ENCODE measurements at places on chromosomes 11 and 22.
A peak's percentile ranks its signal among the peaks of the same experiment; 100 is the strongest.

DNA sequence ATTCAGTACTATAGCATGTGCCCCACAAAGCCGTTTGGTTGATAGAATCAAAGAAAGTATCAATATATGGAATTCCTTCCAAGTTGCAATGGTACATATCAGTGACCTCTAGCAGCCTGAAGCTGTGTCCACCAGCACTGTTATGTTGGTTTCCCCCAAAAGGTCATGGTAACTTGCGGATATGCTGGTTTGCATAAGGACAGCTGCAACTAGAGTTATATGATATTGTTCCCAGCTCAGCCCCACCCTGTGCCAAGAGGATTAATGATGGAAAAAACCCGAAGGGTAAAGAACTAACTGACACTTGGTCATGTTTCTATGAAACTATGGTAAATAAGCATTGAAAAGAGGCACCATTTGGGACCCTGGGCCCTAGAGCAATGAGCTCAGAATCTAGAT, 93.5 kb downstream of the PDHX start:
- DNase-seq, result no peak

DNA sequence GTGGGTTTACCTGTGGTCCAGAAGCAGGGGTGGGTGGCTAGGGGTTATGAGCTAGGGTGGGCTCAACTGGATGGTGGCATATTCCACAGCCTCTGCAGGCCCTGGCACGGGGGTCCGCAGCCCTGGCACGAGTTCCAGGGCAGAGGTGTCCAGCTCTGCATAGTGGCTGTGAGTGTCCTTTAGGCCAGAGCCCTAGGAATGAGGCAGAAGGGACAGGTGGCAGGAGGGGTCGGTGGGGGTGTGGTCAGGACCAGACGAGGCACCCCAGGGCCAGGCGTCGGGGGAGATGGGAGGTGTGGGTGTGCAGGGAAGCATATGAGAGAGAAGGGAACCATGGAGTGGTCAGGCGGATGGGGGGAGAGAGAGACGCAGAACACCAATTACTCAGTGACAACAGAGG, 99.9 kb downstream of the NECTIN1 start:
- DNase-seq, result no peak

- DNase-seq, result no peak
These were observed 35.1 kb downstream of the EP300 start for GRCh38 chr22:41127451-41127850.

DNA sequence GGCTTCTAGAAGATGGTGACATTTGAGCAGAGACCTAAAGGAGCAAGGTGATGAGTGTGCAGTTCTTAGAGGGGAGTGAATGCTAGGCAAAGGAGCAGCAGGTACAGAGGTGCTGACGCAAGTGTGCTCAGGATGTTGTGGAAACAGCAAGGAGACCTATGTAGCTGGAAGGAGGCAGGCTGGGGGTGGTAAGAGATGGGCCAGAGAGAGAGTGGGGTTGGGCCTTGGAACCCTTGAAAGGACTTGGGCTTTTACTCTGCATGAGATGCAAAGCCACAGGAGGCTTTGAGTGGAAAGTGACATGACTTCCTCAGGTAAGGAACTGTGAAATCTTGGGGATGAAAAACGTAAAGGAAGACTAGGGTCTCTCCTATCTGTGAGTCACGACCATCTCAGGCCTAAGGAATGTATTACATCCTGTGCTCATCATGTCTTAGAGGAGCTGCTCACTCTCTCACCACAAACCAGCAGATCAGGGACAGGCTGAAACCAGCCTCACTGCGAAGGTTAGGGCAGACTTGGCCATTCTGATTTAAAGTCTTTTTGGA, 65.4 kb downstream of the MICAL2 start:
- peak; percentile 61 for DNase-seq

DNA sequence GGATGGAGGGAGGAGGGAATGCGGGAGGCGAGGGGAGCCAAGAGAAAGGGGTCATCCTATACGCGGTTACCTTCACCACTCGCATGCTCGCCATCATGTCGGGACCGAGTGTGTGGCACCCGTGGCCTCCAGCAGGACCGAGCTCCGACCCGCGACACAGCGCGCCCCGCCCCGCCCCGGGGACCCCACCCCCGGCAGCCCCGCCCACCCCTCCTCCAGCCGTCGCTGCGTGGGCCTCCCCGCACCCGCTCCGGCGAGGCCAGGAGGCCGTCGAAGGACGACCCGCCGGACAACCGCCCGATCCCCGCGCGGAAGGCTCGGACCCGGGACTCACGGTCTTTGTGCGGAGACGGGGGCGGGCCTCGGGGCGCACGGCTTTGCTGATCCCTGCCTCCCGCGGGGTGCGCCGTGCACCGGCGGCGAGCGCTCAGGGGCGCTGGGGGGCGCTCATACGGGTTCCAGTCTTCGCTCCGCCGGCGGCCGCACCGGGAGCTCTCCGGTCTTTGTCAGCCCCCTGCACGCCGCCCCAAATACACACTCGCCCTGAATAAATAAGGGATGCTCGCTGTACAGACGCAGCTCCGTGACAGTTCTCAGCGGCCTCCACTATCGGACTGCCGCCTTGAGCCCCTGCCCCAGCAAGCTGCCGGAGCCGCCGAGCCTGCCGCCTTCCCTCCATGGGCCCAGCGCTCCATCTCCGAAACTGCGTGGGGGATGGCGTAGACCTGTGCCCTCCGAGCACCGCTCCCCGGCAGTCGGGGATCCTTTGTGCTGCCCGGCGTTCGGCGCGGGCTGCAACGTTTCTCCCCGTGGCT, at the start of gene UBE2L6:
Gene UBE2L6 (minus strand): TSS at position 158 of the 815 bp plus-strand sequence. CDS start 61 bp downstream, at position 97.
- peak; percentile 88 for DNase-seq

GRCh38 chr11:99349151-99349673, 328.5 kb downstream of the CNTN5 start:
- DNase-seq, result no peak

- no peak for DNase-seq
These were observed 6.5 kb upstream of the IL10RA start for GRCh38 chr11:117979481-117980211.

- peak; percentile 70 for DNase-seq
These were observed 630 bp downstream of the PIK3IP1 start for GRCh38 chr22:31291481-31292235.

- no peak for DNase-seq
These were observed 117.3 kb upstream of the CTSC start for GRCh38 chr11:88454881-88455280.

DNA sequence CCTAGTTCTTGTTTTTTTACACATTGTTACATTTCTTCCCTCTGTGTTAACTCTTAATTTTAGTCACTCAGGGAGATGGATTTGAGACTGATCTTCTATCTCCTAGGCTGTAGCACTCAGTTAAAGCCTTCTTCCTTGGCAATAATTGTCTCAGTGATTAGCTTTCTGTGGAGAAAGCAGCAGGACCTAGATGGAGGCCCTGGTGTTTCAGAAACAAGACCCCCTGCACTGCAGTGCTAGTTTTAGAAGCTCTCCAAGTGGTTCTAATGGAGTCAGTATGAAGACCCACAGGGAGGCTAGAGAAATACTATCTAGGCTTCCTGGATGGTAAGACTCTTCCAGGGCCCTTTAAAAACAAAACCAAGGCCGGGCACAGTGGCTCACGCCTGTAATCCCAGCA, 4.1 kb upstream of the PC start:
- no peak for DNase-seq

DNA sequence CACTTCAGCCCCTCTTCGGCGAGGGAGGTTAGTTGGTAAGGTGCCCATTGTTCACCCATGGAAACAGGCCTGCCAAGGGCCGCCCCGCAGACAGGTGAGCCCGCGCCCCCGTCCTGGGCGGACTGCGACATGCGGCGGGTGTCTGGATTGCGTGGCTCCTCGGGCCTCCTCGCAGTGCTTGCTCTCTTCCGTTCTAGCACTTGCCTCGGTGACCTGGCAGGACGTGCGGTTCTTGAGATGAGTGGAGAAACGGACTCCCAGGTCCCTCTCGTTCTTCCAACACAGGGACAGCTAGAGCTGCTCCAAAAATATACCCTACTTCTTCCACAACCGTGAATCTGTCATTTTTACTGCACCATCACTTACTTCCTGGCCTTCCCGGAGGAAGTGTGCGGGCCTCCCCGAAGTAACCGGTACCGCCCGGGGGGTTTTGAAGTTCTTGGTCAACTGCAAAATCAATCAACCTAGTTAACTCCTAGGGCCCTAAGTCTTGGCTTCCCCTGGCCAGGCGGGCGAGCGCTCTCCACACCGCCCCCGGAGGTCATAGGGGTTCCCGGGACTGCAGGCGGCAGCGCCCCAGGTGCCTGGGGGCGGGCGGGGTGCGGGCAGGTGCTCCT, 745 bp upstream of the ZBTB44 start:
- DNase-seq, result peak; percentile 77

- no peak for DNase-seq
These were observed 10.4 kb upstream of the TUB start for GRCh38 chr11:8070417-8071115.

DNA sequence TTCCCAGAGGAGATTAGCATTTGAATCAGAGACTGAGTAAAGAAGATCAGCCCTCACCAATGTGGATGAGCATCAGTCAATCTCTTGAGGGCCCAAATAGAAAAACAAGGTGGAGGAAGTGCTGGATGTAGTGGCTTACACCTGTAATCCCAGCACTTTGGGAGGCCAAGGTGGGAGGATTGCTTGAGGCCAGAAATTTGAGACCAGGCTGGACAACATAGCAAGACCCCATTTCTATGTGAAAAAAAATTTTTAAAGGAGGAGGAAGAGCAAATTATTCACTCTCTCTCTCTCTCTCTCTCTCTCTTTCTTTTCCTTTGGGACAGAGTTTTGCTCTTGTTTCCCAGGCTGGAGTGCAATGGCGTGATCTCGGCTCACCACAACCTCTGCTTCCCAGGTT, 18.1 kb upstream of the CAPRIN1 start:
- no peak for DNase-seq

GRCh38 chr11:122741613-122742300, 86.2 kb downstream of the UBASH3B start:
- DNase-seq, result no peak

DNA sequence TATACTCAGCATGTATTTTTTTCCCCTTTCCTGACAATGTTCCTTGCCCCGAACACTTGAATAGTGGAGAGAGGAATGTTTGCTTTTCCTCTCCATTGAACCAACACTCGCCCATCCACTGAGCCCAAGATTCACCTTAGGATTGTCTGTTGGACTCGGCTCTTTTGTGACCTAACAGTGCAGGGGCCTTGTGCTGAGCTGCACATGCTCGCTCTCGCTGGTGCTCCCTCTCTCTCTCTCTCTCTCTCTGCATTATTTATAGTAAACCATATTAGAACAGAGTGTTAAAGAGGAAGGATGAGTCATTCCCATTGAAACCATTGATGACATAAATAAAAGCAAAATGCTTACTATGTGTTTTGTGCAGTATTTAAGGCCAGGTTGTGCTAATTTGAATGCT, 20.7 kb downstream of the ZBTB16 start:
- no peak for DNase-seq

DNA sequence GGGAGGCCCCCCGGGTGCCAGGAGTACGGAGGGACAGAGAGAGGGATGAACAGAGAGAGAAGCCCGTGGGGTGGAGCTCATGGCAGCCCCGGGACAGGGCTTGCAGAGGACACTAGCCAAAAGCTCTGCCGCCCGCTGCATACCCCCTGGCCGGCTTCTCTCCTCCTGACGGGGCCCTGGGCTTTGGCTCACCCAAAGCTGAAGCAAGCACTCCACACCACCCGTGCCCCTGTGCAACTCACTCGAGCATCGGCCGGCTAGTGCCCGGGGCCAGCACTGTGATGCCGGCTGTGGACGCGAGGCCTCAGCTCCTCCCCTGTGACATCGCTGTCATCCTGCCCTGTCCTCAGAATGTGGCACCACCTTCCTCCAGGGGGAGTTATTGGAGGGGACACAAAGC, 429.6 kb downstream of the BRD1 start:
- no peak for DNase-seq

DNA sequence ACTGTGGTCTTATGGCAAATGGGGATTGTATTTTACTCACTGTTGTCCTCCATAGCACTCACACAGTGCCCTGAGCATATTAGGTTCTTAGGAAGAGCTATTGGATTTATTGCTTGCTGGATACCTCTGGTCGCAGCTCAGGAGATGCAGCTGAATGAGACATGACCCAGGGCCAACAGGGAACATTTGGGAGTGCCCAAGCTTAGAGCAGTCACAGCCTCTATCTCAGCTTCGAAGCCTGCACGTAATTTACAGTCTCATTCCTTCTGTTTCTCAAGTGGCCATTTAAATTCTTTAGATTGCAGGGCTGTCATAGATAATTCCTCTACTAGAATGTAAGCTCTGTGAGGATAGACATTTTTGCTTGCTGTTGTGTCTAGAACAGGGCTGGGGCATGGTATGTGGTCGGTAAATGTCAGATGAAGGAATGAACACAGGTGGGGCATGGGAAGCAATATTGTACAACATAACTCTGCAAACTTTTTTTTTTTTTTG, 192.8 kb downstream of the GRIK4 start:
- no peak for DNase-seq

- no peak for DNase-seq
These were observed 121.3 kb upstream of the ALDH3B2 start for GRCh38 chr11:67795746-67796145.

- DNase-seq, result no peak
These were observed at the start of gene IFITM5 for GRCh38 chr11:299081-299891. IFITM5 (minus strand) TSS chr11:299526; CDS start chr11:299490, 36 bp downstream.

DNA sequence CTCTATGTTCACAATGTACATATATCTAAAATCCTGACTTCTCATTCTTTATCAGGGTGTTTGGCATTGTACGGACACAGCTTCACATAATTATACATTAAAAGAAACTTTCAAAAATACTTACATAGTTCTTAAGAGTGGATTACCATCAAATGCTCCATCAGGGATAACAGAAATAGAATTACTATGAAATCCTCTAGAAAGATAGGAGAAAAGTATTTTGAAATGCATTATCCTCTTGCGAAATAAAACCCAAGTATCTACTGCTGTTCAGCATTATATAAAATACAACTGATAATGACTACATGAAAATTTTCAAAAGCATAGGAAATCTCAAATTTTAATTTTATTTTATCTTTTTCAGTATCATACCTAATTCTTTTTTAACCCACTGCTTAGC, 17.8 kb upstream of the CCDC34 start:
- DNase-seq, result no peak

DNA sequence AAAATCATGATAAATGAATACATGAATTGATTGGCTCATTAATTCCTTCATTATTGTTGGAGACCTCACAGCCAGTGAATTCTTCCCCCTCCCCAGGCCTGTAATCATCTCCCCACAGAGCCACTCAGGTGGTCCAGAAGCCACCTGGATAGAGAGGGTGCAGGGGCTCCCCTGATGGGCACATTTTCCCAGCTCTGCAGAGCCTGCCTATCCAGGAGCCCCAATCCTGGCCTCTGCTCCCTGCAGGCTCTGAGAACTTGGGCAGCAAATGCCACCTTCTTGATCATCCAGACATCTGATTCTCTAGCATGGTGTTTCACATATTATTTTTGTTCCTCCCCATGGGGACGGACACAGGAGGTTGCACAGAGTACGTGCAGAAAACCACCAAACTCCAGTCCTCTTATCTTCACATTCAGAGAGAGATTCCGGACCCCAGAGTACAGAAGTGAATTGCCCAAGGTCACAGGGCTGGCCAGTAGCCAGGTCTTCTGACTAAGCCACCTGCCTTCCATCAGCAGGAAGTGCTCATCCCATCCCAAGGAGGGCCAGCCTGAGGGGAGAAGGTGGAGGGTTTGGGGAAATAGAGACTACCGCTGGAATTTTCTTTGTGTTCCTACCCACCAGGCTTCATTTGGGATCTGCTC, 348.0 kb downstream of the BUD13 start:
- no peak for DNase-seq
